Muscle of leg (tissue), 16 donors: ENCODE measurements at places on chromosomes 3 and 15. TPM values are rescaled to one million over a fixed set of nuclear protein-coding genes. Genes with fewer than 3 reads are reported as not detected.

RPL15 gene
- 2,527 TPM for total RNA-seq

RHOV gene
- 0.13 TPM for total RNA-seq

ONECUT1 gene
- not detected for total RNA-seq

LNP1 gene
- total RNA-seq, result 5.9 TPM

XCR1 gene
- 0.18 TPM for total RNA-seq

HCLS1 gene
- 4.1 TPM for total RNA-seq

HIGD2B gene
- not detected for total RNA-seq

TF gene
- total RNA-seq, result 4.1 TPM

DUOX2 gene
- total RNA-seq, result 0.04 TPM

ULK3 gene
- total RNA-seq, result 29.7 TPM

MOBP gene
- total RNA-seq, result not detected

AP2M1 gene
- 130 TPM for total RNA-seq

PLSCR2 gene
- total RNA-seq, result not detected

RAB11A gene
- total RNA-seq, result 142 TPM

IL12A gene
- 0.71 TPM for total RNA-seq

PLA1A gene
- 0.09 TPM for total RNA-seq

TMEM108 gene
- 6.3 TPM for total RNA-seq

KCNH8 gene
- 0.09 TPM for total RNA-seq

USP3 gene
- total RNA-seq, result 34.5 TPM

ATP13A5 gene
- 0.09 TPM for total RNA-seq

SH3BP5 gene
- total RNA-seq, result 23.7 TPM

GOLGA6B gene
- total RNA-seq, result not detected

ZNF619 gene
- 4.3 TPM for total RNA-seq

TGM4 gene
- not detected for total RNA-seq

CSPG5 gene
- 1.4 TPM for total RNA-seq

CKMT1B gene
- total RNA-seq, result not detected

INKA1 gene
- 13.2 TPM for total RNA-seq

FGF7 gene
- 33.8 TPM for total RNA-seq

CCDC80 gene
- total RNA-seq, result 71.0 TPM

SCG3 gene
- total RNA-seq, result 0.04 TPM

TICRR gene
- total RNA-seq, result 2.2 TPM

MKRN3 gene
- total RNA-seq, result 0.62 TPM

CYP19A1 gene
- 2.0 TPM for total RNA-seq

SPESP1 gene
- 2.7 TPM for total RNA-seq

CSTA gene
- total RNA-seq, result 0.22 TPM
